Fibroblast of villous mesenchyme (primary cell): ENCODE measurements at places on chromosomes 2 and 18. TPM values are rescaled to one million over a fixed set of nuclear protein-coding genes. Genes with fewer than 3 reads are reported as not detected.

OTOF gene
- total RNA-seq, result under 0.01 TPM in 2 replicates

- DNase-seq, result no peak
Measured at GRCh38 chr2:29236074-29236473, 120.9 kb downstream of the CLIP4 start.

MROH2A gene
- total RNA-seq, result not detected in 2 replicates

DNA sequence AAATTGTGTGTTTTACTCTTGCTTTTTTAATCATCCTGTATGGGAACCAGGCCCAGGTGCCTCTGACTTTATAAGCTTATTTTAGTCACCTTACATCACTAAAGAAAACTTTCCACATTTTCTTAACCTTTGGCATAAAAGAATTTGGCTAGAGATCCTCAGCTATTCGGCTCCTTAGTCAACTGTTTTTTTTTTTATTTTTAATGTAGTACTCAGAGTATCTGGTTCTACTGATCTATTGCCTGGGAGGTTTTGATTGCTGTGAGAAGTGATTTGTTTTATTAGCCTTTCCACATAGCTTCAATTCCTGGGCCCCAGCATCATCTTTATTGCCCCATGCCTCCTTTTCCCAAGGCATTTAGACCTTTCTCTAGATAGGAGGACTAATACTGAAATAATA, 121.0 kb downstream of the MYO1B start:
- DNase-seq, result peak; percentile 79

DNA sequence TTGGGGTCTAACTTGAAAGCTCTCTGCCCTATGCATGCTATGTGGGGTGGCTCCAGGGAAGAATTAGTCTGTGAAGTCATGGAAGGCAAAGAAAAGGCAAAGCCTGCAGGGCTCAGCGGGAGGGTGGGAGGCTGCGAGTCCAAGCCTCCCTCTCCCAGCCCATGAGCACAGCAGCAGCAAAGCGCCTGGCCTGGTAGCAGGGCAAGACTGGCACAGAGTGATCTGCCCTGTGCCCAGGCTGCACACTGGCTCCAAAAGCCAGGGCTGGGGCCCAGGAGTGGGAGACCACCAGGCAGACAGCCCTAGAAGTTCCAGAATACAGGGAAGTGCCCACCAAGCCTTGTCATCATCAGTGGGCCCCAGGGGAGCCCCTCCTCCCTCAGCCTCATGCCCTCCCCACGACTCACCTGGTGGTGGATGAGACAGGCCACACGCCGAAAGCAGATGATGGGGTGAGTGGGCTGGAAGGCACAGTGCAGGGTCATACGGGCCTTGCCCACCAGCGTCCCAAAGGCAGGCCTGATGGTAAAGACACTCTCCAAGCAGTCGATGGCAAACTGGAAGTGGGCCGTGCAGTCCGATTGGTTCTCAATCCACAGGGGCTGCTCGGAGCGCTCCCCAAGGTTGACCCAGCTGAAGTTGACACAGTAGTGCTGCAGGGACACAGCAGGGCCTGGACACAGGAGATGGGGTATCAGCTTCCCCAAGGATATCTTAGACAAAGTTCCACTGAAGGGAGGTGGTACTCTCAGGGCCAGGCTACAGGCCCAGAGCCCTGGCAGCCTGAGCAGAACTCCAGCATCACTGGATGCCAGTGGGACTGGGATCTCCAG, 12.1 kb downstream of the CFAP65 start:
- DNase-seq, result no peak

POTEC gene
- total RNA-seq, result under 0.01 TPM in 1 of 2 replicates, not detected in the other

SF3B1 gene
- 185 and 247 TPM in 2 replicates for total RNA-seq

- no peak for DNase-seq
Measured at GRCh38 chr18:2138552-2138951, 432.8 kb downstream of the METTL4 start.

DNA sequence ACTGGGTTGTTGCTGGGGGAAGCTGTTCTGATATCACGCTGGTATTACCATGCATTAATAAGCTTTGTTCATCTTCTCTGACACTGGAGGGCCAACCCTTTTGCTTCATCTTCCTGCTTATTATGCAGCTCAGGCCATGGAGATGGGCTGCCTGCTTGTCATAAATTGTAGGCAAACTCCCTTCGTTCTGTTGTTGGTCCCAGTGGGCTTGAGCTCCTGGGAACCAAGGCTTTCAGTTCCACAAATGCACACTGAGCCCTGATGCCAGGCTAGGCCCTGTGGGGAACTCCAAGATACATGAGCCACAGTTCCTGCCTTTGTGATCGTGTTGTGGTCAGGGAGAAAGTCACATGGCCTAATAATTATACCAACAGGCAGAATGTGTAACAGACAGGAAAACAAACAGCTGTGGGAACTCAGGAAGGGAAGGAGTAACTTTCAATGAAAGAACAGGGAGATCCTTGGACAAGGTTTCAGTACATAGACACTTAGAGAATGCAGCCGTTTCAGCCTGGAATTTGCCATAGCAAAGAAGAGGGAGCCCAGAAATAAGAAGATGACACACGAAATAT, 49.0 kb upstream of the BCL2L11 start:
- DNase-seq, result peak; percentile 60

POTEF gene
- total RNA-seq, result 4.8 TPM in 1 of 2 replicates, not detected in the other

RBM44 gene
- total RNA-seq, result 0.43 and 0.97 TPM in 2 replicates

MRO gene
- under 0.01 TPM in 1 of 2 replicates, not detected in the other for total RNA-seq

GNLY gene
- not detected in 2 replicates for total RNA-seq

TTR gene
- total RNA-seq, result not detected in 2 replicates

DUSP19 gene
- 1.6 and 5.6 TPM in 2 replicates for total RNA-seq

- DNase-seq, result no peak
Measured at GRCh38 chr2:108309903-108310302, 21.2 kb downstream of the SULT1C2 start.

NEU4 gene
- not detected in 2 replicates for total RNA-seq

GRCh38 chr2:174438146-174438886, 42.8 kb downstream of the SCRN3 start:
- no peak for DNase-seq

GRCh38 chr2:9099341-9099751, 95.9 kb upstream of the MBOAT2 start:
- peak; percentile 37 for DNase-seq

DNA sequence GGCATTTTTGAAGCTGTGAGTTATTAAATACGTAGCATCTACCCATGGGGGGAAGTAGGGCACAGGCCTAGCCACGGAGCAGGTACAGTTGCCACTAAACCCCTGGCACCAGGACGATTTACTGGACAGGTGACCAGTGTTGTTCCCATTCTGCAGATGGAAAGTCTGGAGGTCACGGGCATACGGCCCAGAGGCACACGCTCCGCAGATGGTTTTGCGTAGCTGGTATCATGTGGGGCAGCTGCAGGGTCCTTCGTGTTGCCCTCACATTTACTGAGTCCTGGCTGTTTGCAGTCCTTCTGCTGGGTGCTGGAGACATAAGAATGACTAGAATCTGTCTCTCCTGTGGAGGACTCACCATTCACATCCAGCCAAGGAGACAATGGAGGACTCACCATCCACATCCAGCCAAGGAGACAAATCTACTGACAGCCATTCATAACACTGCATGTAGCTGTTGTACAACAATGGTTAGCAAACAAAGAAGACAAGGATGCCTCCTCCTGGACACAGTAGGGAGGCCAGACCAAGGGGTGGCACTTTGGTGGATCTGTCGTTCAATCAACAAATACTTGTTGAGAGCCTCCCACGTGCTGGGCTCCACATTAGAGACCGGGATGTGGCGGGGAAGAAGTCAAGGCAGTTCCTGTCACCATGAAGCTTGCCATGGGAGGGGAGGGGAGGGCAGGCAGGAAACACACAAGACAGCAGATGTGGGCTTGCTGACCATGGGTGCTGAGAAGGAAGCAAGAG, 24.9 kb downstream of the TWIST2 start:
- no peak for DNase-seq

- DNase-seq, result no peak
Measured at GRCh38 chr18:48051945-48052840, 121.7 kb upstream of the SMAD2 start.

DNA sequence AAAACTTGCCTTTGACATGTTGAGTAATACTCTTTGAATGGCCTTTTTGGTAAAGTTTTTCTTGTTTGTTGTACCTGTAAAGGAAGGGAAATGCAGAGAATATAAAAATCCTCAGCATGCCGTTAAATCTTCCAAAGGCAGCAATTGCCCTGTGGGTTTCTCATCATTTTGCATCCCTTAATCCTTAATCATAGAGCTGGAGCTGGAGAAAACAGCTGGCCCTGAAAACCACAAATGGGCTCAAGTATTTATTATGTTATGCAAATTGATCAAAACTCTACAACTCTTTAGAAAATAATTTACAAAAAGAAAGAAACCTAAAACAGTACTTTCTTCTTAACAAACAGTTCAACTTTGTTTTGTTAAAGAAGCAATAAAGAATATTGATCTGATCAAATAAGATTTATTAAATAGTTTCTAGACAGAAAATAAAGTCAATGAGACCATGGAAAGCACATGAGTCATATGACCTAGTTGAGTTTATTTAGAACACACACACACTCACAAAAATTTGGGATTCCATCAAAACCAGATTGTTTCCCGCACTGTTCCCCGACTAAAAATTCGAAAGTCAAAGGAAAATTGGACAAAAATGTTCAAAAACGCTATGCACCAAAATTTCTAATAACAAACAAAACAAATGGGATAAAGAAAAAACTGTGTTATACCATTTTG, 309.0 kb downstream of the GULP1 start:
- DNase-seq, result peak; percentile 65

STK39 gene
- total RNA-seq, result 15.5 and 27.2 TPM in 2 replicates

TMEM37 gene
- 0.64 and 1.3 TPM in 2 replicates for total RNA-seq

SCN3A gene
- total RNA-seq, result under 0.01 TPM in 1 of 2 replicates, not detected in the other

- no peak for DNase-seq
Measured at GRCh38 chr2:168039881-168040280, 207.5 kb downstream of the STK39 start.

UGT1A4 gene
- not detected in 2 replicates for total RNA-seq

DNA sequence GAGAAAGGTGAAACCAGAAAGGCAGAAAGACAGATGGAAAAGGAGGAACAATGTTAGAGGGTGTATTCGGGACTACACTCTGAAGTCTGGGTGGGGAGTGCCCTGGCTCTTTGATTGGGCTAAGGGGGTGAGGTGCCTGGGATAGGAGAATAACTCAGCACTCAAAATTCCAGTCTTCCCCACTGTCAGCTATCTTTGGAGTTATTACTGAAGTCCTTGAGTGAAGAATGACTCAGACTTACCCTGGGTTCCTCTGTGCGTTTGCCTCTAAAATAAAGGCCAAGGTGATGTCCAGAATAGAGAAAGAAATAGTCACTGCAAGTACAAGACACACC, 151.8 kb upstream of the SERPINE2 start:
- no peak for DNase-seq

DNA sequence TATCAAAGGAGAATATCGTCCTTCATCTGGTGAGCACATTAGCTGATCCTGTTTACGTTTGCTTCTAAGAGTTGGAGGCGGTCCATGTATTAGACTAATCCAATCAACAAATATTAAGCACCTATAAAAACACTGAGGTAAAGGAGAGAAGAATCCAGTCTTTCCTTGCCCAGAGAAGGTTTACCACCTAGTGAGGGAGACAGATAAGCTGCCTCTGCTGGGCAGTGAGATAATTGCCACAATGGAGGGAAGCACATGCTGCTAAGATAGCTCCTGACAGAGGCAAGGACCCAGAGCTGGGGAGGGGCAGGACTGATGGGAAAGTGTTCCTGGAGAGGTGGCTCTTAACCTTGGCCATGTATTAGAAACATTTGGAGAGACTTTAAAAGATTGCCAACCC, 36.7 kb upstream of the ST8SIA5 start:
- DNase-seq, result no peak

- no peak for DNase-seq
Measured at GRCh38 chr18:21741312-21741561, 645 bp downstream of the MIB1 start.

DNA sequence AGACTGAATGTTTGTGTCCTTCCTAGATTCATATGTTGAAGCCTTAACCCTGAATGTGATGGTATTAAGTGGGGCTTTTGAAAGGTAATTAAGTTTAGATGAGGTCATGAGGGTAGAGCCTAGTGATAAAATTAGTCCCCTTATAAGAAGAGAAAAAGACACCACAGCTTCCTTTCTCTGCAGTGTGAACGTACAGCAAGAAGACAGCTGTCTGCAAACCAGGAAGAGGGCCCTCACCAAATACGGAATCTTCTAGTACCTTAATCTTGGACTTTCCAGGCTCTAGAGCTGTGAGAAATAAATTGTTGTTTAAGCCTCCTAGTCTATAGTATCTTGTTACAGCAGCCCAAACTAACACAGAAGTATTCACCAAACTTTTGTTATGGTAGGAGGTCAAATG, 57.1 kb upstream of the CYTIP start:
- DNase-seq, result no peak

MAP3K19 gene
- total RNA-seq, result not detected in 2 replicates

DNA sequence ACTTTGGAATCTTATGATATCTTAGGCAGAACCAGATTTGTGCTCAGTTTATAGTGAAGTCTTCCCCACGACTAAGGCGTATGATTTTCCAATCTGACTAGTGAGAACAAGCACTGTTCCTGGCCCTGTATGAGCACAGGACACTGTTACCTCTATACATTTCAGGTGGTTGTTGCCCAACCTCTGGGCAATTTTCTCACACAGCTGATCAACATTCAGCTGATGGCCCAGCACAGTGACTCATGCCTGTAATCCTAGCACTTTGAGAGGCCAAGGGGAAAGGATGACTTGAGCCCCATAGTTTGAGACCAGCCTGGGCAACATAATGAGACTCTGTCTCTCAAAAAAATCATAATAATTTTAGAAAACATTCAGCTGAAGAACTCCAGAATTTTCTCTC, 119.5 kb downstream of the ASXL3 start:
- no peak for DNase-seq

ERBB4 gene
- total RNA-seq, result under 0.01 TPM in 1 of 2 replicates, not detected in the other

GRCh38 chr18:44862112-44862511, 181.4 kb downstream of the SETBP1 start:
- DNase-seq, result no peak

- peak; percentile 40 for DNase-seq
Measured at GRCh38 chr18:21897811-21898210, 157.2 kb downstream of the MIB1 start.

RGPD3 gene
- 0.32 and 0.43 TPM in 2 replicates for total RNA-seq

DQX1 gene
- total RNA-seq, result not detected in 2 replicates

- no peak for DNase-seq
Measured at GRCh38 chr2:8462280-8462679, 219.6 kb upstream of the ID2 start.

LDLRAD4 gene
- total RNA-seq, result 0.43 and 0.97 TPM in 2 replicates

- no peak for DNase-seq
Measured at GRCh38 chr2:25831746-25832449, 46.4 kb downstream of the ASXL2 start.

CCDC85A gene
- total RNA-seq, result 2.3 and 5.2 TPM in 2 replicates

DNA sequence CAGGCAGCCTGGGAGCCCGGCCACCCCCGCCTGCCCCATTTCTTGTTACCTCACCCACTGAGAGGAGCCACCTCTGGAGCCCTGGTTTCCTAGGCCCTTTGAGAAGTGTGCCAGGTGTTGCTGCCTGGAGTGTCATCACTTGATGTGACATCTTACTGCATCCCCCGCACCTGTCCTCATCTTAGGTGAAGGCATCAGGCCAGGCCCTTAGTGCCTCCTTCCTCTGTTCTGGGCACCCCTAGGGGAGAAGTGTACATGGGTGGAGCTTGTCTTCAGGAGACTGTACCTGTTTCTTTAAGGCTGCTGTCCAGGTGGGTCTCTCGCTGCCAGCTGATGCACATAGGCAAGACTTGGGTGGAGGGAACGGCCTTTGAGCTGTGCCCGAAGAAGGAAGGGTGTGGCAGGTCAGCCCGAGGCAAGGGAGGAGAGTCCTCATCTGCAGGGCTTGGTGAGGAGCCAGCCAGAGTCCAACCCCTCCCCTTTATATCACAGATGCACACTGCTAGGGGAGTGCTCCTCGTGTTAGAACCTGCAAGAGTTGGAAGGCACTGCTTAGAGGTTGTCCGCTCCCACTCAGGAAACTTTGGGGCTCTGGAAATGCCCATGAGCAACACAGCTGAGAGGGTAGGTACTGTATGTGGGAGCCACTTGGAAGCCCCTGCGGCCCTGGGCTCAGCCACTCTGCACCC, 45.9 kb downstream of the NCK2 start:
- no peak for DNase-seq
